Amniotic epithelial cell (primary cell): ENCODE measurements at places on chromosomes 2 and 18.
A peak's percentile ranks its signal among the peaks of the same experiment; 100 is the strongest.

DNA sequence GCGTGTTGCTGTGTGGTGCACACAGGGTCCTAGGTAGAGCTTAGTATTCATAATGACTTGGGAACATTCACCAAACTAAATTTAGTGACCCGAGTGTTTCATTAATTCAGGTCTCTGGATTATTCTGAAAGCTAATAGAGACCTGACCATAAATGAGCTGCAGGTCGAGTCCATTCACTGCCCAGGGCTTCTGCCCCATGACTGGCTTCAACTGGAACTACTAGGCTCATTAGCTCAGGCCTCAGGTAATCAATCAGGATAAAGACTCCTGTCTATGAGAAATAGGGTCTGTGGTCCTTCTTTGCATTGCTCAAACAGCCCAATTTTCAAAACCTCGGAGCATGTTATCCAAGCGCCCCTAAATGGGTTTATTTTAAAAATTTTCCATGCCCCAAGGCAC is 30.0 kb upstream of the OTOF start:
- no peak for DNase-seq

DNA sequence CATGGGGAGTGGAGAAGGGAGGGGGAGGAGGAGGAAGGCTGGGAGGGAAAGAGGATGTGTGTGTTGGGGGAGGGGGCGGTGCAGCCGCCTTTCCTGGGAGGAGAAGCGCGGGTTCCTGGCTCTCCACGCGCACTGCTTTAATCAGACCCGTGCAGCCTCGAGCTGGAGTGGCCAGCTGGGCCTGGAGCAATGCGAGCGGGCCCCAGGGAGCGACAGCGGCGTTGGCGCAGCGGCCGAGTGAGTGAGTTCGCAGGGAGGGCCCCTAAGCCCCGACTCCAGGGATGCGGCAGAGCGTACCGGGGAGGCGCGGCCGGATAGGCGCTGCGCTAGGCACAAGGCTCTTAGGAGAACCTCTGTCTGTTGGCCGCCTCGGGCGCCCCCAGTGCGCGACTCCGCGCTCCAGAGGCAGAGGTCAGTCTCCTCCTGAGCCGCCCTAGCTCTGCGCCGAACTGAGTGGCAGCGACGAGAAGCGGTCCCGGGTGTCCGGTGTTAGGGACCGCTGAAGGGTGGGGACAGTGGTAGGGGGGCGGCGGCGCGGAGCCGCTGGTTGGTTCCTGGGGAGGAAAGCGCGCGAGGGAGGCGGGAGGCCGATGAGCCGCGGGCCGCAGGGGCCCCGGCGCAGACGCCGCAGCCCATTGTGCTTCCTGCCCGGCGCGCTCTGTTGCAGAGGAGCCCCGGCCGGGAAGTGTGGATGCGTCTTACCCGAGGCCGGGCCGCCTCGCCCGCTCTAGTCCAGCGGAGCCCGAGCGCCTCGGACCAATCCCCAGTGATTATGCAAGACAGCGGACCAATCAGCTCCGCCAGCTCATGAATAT is 455 bp upstream of the DLX1 start:
- DNase-seq, result peak; percentile 89

- DNase-seq, result peak; percentile 72
Measured at GRCh38 chr18:76405681-76406356, 89.2 kb downstream of the ZNF516 start.

- DNase-seq, result peak; percentile 7
Measured at GRCh38 chr2:72145289-72145657, 2.4 kb downstream of the CYP26B1 start.

DNA sequence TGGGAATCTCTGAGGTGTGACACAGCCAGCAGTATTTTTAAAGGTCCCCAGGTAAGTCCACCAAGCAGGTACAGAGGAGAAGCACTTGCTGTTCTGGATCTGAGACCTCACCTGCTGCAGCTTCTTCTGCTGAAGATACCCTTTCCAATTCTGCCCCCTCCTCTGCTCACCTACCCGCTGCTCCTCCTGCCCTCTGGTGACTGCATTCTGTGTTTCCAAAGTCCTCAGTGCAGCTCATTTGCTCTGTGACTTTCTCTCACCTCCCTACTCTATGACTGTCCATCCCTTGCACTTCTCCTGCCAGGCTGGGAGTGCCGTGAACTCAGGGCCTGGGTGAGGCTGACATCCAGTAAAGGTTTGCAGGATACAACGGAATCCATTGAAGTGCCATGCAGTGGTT is 205.2 kb upstream of the LYPD1 start:
- no peak for DNase-seq

DNA sequence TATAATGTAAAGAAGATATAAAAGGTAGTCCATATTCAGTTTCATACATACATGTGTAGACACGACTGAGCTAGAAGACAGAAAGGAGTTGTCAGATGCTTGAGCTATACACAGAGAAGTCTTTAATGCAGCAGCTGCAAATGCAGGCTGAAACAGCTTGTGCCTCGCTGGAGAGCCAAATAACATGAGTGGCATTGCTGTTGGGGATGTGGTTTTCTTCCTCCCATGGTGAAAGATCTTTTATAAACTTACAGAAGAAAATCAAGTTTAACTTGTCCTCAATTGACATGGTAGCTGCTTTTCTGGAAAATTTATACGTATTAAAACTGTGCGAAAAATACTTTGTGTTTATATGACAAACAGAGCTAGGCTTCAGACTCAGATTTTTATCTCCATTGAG is 16.4 kb upstream of the IL1R1 start:
- DNase-seq, result no peak

- DNase-seq, result no peak
Measured at GRCh38 chr2:163207693-163208370, 369.3 kb upstream of the KCNH7 start.

GRCh38 chr18:11752116-11752911 is 63.2 kb downstream of the GNAL start:
- DNase-seq, result no peak

GRCh38 chr18:39345321-39345720 is 1779.7 kb upstream of the CELF4 start:
- DNase-seq, result no peak

DNA sequence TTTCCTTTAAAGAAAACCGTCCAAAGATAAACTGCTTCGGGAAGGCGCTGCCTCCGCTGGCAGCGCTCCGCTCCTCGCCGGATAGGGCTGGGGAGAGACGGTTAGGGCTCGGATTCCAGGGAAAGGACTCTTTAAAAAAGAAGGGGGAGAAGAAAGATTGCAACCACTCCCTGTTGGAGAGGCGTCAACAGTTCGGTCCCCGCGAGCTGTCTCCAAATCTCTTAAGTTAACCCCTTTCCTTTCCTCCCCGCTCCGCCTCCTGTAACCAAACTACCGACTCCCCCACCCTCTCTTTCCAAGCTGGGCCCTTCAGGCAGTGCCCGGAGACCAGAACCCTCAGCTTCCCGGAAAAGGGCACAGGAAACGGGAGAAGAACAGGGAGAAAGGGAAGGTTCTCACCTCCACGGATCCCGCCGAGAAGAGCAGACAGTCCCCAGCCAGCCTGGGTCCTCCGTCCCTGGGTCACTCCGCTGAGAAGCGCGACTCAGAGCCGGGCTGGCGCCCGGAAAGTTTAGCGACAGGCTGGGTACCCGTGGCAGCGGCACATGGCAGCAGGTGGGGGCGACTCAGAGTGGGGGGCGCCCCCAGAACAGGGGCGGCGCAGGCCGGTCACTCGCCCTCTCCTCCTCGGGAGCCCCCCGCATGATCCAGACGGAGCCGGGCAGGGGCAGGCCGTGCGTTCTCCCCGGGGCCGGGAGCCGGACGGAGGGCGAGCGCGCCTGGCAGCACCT is 675 bp downstream of the FZD5 start:
- no peak for DNase-seq

- DNase-seq, result peak; percentile 80
Measured at GRCh38 chr2:173448938-173449471, 94.3 kb downstream of the CDCA7 start.

DNA sequence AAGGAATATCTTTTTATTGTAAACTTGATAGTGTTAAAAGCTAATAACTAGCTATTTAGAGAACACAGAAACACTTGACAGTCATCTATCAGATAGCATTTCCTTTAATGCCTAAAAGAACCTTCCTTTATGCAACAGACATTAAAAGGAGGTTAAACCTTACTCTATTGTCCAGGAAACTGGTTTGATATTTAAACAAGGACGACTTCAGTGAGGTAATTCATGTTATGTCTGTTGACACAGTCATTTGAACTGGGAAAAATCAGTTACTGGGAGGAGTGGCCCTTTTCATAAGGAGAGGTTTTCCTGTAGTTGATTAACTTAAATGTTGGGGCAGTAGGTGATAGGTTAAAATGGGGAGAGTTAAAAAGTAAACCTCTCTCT is 6.7 kb downstream of the TGIF1 start:
- no peak for DNase-seq

DNA sequence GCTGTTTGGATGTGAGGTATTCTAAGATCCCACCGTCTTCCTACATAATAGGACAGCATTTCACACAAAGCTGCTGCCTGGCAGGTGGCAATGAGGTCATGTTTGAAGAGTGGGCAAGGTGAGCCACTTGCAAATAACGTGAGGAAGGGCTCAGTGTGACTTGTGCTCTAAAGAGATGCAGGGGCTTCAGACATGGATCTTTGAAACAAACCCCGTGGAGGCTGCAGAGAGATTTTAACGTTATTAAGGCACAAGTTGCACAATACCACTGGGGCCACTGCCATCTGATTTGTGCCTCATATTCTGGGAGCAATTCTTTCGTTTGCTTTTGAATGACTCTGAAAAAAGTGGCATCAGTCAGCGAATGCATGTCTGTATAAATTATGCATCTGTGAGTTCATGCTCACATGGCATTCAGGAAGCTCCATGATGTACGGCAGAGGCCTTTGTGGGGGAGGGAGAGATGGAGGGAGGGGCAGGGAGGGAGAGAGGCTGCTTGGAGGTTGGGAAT is 362.0 kb downstream of the SOX11 start:
- no peak for DNase-seq

DNA sequence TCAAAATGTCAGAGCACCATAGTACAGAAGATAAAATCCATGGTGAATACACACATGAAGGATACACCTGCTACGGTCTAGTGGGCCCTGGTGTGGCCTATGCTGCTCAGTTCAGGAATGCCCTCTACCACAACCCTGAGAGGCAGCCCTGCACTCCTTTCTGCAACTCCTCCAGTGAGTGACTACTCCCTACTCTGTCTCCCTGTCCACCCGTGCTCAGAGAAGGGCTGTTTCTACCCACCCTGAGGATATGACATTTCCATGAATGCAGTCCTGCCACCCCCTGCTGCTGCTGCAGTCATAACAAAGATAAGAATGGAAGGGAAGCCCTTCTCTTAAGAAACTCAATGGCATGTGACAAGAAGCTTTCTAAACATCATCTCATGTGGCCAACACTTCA is 137.0 kb downstream of the EN1 start:
- DNase-seq, result no peak

DNA sequence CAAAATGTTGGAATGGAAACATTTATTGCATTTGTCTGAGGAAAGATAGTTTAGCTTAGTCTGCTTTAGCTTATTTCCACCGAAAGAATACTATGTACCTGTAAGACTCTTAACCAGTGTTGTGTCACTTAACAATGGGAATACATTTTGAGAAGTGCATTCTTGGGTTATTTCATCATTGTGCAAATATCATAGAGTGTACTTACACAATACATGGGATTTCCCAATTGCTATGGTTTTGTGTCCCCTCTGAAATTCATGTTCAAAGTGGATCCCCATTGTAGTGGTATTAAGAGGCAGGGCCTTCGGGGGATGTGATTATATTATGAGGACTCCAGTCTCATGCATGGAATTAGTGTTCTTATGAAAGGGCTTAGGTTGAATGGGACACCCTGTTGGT is 249.4 kb upstream of the UBE2E3 start:
- peak; percentile 59 for DNase-seq
